Keratinocyte (primary cell): ENCODE measurements at places on chromosomes 2 and 18. TPM values are rescaled to one million over a fixed set of nuclear protein-coding genes. Genes with fewer than 3 reads are reported as not detected.

DNA sequence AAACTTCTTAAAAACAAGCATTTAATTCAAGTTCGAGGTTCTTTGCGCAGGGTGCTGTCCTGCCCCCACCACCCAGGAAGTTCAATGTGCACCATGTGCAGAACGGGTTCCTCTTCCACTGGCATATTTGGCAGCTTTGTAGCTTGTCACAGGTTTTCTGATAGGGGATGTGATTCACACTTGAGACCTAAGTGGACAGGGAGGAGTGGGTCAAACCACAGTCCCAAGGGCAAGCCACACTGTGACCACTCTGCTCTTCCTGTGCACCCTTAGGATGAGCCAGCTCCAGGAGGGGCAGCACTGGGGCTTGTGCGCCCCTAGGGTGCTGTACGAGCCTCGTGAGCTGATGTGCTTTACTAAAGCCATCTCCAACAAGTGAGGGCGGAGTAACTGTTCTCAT is 82.5 kb downstream of the TGFA start:
- DNase-seq, result no peak

FMNL2 gene
- polyA plus RNA-seq, result 38.6 to 62.7 TPM (median 38.9 TPM) in 3 replicates

CXCR1 gene
- 12.7 to 23.5 TPM (median 14.5 TPM) in 3 replicates for polyA plus RNA-seq

DNA sequence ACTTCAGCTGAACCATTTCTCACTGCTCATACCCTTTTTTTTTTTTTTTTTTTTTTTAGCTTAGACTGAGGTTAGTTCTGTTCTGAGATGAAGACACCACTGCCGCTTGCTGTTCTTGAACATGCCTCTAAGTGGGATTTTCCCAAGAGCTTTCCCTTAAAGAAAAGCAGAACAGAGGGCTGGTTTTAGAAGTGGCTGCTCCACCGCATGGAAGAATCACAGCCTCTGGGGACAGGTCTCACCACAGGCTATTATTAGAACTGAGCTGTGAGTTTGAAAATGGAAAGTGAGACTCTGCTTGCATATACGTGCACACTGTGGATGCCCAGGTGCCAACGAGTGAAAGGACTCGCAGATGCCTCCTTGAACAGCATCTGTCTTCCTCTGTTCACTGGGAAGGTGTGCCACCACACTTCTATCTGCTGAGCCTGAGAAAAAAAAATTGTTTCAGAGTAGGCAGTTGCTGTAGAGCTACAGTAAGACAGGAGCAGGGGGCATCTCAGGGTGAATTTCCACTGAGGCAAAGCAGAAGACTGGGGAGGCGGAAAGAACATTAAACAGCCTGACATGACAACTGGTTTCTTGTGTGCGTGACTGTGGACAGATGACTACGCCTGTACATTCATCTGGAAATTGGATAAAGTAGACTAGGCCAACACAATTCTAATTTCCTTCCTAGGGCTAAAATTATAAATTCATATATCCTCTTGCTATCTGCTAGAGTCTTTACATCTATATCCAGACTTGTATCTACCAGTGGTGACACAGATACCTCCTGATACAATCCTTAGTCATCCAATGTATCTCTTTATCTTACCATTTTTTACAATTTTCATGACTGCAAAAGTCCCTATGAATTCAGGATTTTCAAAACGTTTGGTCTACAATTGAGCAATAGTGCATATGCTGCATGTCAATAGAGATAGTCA is 1045.7 kb upstream of the CELF4 start:
- DNase-seq, result no peak

IL1RN gene
- 114 to 190 TPM (median 128 TPM) in 3 replicates for polyA plus RNA-seq

DNA sequence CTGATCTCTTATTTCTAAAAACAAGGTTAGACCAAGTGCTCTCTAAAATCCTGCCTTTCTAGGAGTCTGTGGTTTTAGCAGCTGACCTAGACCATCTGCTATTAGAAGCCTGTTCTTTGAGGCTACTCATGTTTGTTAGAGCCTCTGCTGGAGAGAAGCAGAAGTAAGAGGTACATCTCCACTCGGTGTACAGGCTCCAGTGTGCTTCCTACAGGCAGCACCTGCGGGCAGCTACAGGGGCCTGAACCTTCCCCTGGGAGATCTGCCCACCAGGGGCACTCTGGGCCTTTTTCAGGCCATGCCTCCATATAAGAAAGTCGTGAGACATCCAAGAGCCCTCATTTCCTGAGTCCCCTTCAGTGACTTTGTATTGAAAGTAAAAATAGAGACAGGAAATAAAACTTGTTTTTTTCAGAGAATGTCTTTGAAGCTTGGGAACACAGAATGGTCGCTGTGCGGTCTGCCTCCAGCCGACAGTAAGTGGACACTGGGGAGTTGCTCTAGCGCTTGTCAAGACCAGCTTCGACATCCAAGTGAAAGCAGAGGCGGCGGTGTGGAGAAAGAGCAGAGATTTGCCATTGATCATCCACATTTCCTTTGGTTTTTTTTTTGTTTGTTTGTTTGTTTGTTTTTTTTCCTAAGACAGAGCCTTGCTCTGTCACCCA is 31.7 kb downstream of the ONECUT2 start:
- no peak for DNase-seq

REG3G gene
- polyA plus RNA-seq, result not detected in 3 replicates

GRCh38 chr2:240137596-240138253 is 1.6 kb upstream of the COPS9 start:
- DNase-seq, result no peak

DNA sequence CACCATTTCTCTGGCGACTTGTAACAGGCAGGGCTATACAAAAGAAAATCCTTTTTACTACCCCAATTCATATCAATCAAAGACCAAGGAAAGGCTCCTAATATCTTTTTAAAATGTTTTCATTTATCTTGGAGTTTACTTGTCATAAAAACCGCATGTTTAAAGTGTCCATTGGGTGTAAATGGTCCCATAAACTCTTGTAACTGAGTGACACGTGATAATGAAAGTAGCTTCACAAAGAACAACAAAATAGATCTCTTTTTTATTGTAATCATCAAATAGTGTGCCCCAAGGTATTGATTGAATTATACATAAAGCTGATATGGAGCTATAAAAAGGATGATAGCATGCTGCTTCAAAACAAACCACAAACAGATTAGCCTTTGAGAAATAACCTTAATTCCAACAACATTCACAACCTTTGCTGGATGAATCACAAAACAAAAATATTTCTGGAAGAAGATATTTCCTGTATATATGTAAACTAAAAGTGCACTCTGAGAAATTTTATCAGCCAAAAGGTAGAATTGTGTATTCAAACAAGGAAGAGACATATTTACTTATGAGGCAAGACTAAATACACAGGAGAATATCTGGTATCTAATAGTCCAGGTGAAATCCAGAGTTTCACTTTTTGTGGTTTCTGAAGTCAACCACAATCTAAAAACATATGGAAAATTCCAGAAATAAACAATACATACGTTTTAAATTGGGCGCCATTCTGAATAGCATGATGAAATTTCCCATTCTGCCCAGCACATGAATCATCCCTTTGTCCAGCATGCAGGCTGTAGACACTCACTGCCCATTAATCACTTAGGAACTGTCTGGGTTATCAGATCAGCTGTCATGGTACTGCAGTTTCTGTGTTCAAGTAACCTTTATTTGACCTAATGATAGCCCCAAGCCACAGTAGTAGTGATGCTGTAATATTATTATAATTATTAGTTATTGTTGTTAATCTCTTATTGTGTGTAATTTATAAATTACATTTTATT is 237.5 kb downstream of the PIK3C3 start:
- no peak for DNase-seq

DNA sequence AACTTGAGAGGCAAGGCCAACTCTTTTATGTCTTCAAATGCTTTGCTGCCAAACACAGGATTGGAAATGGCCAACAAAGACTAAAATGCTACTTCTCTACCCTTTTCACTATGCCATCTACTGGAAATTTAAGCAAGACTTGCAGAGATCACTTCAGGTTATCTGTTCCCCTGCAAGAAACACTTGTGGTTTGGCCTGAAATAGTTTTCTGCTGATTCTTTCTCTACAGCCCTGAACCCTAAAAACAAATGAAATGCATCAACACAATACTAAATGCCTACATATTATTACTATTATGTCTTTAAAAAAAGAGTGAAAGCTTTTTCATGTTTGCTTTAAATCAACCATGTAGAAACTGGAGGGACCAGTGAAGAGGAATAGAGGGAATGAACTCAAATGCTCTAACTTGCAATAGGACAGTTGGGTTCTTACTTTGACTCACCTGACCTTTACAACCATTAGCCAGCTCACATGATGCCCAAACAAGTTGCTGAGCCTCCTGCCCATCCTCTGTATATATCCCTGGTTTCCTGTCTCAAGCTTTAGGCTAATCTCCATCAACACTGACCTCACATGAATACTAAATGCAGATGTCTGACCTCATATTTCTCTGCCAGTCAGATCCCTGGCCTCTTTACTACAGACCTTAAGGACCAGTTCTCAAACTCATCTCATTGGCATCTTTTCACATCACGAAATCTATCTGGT is 17.5 kb upstream of the ADAM17 start:
- no peak for DNase-seq

DSG2 gene
- 117 to 157 TPM (median 140 TPM) in 3 replicates for polyA plus RNA-seq

GRCh38 chr2:236103981-236104380 is 64.2 kb downstream of the GBX2 start:
- DNase-seq, result no peak

DNA sequence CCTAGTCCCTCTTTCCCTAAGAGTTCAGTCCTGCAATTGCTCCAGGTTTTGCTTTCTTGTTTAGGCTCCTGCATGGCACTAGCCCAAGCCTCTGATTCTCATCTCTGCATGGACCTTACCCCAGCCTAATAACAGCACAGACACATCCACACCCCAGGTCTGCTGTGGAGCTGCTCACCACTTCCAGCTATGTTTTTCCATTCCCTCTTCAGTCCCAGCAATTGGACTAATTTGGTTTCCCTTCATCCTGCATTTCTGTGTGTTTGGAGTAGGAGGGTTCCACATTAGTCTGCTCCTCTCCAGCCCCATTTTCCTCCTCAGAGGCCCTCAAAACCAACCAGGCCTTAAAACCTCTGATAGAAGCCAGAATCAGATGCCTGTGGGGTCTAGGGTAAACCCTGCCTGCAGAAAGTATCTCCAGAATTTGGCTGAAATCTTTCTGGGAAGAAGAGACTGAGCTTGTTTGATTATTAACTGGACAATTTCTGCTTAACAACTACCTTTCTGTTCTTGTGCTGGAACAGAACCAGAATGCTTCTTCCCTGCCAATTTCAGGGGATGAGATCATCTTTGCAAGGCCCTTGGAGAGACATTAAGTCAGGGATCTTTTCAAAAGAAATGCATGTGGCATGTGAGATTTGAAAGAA is 95.9 kb downstream of the GFPT1 start:
- DNase-seq, result no peak

DNA sequence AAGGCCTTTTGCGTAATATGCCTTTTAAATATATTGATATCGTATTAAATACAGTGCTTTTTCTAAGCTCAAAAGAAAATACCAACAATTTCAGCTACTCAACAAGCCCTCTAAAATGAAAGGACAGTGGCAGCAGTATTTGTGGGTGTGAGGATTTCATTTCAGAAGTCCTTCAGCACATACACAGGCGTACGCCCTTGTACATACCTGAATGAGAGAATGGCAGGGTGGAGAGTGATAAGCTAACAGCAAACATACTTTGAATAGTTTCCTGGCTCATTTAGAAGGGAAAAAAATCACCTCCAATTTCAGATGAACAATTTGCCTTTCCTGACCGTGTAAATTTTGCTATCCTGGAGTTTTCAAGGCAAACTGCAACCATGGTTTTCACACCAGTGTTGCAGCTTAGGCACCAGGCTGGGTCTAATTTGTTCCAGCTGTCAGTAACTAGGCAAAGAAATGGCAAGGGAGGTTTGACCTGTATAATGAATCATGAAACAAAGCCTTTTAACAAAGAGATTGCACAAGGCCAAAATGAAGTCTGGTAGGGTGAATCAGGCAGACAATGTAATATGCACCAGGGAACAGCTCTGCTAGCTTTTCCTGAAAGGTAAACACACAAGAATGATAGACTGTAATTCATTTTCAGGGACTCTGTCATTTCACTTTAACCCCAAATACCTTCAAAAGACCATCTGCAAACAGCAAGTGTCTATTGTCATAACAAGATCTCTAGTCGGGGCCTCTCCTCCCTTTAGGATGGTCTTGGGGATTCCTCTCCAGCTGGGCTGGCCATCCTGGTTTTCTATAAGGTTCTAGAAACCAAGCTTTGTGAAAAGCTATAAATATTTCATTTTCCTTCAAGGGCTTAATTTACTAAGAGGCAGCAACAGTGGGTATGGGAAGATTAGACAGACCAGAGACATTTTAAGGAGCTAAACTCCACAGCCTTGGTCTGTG is 11.5 kb downstream of the ANKRD29 start:
- no peak for DNase-seq

GRCh38 chr2:7620255-7620654 is 703.0 kb downstream of the RNF144A start:
- no peak for DNase-seq

HOXD13 gene
- polyA plus RNA-seq, result not detected in 3 replicates

DSG4 gene
- polyA plus RNA-seq, result 0.18 to 0.50 TPM (median 0.19 TPM) in 3 replicates

DNA sequence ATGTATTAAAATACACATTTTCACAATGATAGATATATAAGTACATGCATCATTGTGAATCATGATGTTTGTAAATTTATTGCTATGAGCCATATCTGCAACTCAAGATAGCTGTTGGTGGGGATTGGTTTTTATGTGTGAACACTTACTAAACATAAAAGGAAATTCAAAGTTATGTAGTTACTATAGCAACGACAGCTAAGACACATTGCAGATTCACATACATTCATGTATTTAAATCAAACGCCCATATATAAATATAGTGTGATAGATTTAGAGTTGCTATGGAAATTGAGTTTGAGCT is 65.6 kb downstream of the MAPRE2 start:
- DNase-seq, result no peak

DNA sequence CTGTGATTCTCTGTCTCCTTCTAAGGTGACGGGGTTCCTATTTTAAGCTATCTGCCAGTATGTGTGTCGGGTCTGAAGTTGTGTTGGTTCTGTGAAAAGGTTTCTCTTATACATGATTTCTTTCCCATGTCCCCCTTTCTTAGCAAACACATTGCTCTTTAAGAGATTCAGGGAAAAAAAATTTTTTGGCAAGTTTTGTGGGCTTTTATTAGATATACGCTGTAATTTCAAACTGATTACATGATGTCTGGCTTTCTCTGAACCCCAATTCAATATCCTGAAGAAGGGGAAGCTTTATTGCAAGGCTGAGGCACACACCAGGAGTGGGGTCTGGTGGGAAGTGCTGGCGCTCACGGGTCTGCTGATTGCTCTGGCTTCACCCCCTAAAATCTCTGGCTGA is 210.6 kb downstream of the AGPS start:
- DNase-seq, result no peak

GRCh38 chr18:66105016-66105415 is 354.2 kb downstream of the CDH7 start:
- no peak for DNase-seq

GRCh38 chr2:231541645-231542044 is 11.4 kb upstream of the NMUR1 start:
- DNase-seq, result no peak

POLR1A gene
- 10.1 to 22.8 TPM (median 16.1 TPM) in 3 replicates for polyA plus RNA-seq

- DNase-seq, result no peak
These were observed 23.4 kb downstream of the NEMP2 start for GRCh38 chr2:190511104-190511503.

- no peak for DNase-seq
These were observed 664.4 kb upstream of the SLC8A1 start for GRCh38 chr2:41116106-41116797.

- no peak for DNase-seq
These were observed 355.9 kb upstream of the HNRNPA3 start for GRCh38 chr2:176856683-176857082.

- DNase-seq, result no peak
These were observed 3.6 kb upstream of the ERFE start for GRCh38 chr2:238155051-238155760.

C2orf74 gene
- 14.1 to 24.3 TPM (median 20.9 TPM) in 3 replicates for polyA plus RNA-seq

AKAIN1 gene
- not detected in 3 replicates for polyA plus RNA-seq
